ENCODE measurements at places on chromosomes 3 and 15.

- no peak for DNase-seq
Measured at GRCh38 chr15:35243758-35244157, 158.7 kb upstream of the NANOGP8 start.

DNA sequence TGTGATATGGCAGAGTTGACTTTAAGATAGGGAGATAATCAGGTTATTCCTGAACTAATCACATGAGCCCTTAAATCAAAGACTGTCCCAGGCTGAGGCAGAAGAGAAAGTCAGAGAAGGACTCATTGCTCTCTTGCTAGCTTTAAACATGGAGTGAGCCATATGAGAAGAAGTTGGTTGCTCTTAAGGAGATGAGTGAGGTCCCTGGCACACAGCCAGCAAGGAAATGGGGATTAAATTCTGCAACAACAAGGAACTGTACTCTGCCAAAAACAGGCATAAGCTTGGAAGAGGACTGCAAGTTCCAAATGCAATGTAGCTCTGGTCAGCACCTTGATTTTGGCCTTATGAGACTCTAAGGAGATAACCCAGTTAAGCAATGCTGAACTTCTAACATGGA lies 457.0 kb downstream of the PLOD2 start:
- no peak for DNase-seq

DNA sequence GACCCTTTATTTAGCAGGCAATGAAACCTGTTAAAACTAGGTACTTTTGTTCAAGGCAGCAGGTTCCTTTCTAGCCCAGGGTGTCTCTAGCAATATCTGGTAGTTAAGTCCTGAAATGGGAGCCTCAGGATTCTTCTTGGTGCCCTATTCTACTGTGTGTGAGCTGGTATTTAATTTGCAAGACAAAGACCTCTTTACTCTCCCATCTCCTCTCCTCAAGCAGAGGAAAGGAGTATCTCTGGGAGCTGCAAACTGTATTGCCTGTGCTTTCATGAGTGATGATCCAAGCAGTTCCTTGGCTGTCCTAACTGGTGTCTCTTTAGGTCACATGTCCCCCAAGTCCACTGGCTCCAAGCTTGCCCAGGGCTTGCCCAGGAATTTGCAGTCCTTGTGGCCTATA lies 188.2 kb downstream of the SI start:
- no peak for DNase-seq

DNA sequence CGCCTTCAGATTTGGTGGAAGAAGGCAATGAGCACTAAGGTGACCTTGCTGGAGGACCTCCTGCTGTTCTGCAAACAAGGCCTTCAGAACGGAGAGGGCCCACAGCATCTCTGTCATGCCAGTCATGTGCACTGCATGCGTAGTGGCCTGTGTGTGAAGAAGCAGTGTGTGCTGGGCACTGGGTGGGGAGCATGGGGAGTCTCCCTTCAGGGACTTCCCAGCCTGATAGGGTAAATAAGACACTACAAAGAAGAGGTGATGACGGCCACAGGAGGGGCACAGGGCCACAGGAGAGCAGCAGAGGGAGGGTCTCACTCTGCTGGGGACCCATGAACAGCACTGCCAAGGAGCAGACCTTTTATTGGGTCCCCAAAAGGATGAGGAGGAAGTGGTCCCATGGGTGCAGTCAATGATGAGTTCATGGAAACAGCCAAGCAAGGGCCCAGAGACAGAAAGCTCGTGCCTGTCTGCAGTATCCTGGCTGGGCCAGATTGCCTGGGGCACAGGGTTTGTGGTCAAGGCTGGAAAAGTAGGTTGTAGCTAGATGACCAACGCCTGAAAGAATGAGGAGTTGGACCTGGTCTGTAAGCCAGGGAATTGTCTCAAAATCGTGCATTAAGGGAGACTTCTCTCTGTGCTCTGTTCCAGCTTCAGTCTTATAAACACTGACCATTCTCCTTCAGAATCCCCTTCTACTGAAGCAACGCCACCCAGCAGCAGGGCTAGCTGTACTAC lies 67.8 kb upstream of the SEC61A1 start:
- DNase-seq = no peak

GRCh38 chr3:37862219-37862902 lies 681 bp downstream of the CTDSPL start:
- peak; percentile 48 for DNase-seq

DNA sequence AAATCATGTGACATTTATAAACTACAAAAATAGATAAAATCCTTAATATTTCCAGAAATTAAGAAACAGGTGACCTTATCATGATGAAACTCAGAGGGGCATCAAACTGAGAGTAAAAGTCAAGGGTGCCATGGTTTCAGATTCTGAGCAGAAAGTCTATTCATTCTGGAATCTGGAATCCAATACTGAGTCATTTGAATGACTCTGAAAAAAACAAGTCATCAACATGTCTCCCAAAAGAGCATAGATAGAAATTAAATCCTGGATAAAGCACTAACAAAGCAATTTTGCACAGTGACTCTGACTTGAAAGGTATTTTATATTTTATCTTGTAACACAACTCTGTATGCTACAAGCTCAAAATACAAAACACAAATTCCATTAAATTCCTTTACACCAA lies 23.4 kb downstream of the STAC start:
- DNase-seq = no peak

- no peak for DNase-seq
Measured at GRCh38 chr3:129295286-129295685, 16.6 kb downstream of the HMCES start.

DNA sequence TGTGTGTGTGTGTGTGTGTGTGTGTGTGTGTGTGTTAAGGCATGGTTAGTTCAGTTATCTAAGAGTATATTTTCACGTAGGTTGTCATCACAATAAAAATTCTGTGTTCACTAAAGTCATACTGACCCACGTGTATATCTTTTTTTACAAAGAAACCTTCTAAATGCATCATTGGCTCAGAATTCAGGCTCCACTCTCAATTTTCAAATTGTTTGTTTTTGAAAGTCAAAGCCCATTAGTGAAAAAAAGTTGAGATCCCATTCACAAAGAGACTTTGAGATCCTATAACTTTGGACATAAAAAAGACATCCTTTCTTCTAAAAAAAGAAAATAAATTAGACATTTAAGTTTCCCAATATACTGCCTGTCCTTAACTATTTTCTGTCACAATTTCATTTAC lies 59.3 kb downstream of the GBE1 start:
- DNase-seq = no peak

DNA sequence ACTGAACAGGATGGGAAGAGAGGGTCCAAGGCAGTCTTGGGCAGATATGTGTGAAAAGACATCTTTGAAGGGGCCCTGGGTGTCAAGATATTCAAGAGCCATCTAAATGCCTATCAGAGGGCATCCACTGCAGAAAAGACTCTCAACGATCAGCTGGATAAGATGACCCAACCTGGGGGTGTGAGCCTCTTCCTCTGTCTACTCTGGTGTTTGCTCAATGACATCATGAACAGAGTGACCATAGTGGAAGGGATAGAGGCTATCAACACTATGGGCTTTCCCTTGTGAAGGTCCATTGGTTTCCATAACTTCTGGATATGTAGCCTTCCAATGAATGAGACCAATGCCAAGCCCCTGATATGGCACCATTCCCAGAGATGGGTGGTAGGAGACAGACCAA lies 42.1 kb downstream of the FAH start:
- DNase-seq = no peak

DNA sequence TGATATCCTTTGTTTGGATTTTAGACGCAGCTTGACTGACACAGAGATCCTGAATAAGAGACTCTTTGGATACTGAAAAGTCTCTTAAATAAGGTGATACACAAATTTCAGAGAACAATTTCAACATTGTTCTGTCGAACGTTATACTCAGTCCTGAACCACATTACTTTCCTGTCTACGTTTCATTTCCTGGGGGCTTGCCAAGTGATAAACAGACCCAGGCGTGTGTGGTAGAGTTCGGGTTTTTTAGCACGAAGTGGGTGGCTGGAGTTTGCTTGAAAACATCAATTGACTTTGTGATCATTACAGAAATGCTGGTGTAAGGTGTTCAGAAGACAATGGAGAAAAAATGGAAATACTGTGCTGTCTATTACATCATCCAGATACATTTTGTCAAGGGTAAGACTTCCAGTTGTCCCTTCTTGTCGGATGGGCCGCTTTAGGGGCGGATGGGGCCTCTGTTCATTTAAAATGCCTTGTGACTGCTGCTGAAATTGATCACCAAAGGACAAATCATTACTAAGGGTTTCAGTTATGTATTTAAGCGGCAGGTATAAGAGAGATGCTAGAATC lies at the start of gene CD96:
CD96 (plus strand) TSS at position 287 of the 573 bp plus-strand sequence; CDS start at position 339, 52 bp downstream.
- peak; percentile 71 for DNase-seq

- DNase-seq = no peak
Measured at GRCh38 chr15:48076454-48076853, 44.3 kb upstream of the SLC24A5 start.

DNA sequence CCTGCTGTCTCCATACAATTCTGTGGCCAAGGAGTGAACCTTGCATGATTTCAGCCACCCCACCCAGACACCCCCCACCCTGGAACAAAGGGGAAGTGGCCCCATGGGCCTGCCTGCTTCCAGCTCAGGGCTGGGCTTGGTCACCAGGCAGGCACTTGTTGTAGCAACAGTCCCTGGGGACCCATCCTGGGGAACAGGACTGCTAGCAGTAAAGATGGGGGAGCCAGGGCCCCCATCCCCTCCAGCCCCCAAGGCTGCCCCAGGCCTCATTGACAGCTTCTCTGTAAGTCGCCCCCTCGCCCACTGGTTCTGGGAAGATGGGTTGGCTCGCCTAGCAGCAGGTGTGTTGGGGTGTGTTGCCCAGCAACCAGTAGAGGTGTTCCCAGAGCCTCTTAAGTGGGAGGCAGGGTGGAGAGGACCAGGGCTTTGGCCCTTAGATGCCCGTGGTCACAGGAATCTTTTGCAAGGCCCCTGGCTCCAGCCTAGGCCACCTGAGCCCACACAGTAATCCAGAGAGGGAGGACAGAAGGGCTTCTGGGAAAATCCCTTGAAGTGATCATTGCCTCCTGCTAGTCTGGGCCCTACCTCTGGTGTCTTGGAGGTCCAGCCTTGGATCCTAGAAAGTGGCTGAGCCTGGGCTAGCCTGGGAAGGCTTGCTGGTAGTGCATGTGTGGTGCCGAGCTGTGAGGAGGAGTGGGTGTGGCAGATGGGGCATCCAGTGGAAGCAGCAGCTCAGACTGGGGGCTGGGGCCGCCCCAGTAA lies 48.9 kb downstream of the CYP11A1 start:
- DNase-seq = no peak

DNA sequence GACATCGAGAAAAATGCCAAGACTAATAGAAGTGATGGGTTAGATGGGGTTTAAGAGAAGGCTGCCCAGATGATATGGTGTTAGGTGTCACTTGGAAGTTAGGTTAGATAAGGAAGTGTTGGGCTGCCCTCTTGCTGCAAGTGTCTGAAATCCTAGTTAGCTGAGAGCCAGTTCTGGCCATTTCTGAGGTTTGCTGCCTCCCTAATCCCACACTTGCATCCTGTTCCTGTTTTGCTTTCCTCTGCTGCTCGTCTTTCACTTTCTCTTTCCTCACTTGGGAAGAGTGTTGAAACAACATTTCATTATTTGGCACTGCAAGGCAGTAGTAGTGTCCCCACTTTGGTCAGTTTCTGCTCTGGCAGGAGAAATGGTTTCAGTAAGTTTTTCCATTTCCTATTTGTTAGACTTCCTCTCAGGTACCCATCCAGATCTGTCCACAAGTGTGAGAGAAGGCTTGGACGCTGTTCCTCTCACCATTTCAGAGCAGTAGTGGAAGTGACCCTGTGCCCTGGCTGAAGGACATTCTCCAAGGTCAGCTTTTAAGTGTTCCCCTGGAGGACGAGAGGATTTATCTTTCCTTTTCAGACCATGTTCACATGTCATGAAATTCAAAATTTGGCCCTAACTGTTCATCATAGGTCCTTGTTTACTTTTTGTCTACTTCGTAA lies 93.3 kb downstream of the ADAMTSL3 start:
- no peak for DNase-seq

- no peak for DNase-seq
Measured at GRCh38 chr3:171563298-171563697, 103.1 kb upstream of the TNIK start.

GRCh38 chr3:195823280-195823679 lies 11.6 kb upstream of the MUC4 start:
- DNase-seq = no peak

DNA sequence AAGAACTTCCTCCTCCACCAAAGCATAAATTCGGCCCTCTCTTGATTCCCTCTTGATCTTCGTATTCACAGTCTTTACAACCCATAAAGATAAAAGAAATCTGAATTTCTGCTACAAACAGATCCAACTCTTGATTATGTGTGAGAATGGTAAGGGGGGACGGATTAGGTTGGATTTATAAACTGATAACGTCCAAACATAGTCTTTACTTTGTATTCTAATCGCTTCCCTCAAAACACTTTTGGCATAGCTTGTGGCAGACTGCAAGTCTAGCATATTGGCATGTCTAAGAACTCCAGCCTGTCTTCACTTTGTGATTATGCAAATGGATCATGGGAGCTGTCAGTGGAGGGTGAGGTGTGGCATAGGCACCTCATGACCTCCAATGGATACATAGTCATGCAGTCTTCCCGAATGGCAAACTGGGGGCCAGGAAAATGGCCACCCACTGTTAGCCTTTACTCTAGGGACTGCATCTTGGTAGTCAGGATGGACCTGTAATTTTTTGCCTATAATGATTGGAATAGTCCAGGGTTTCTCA lies 24.3 kb upstream of the GPR171 start:
- DNase-seq = no peak

- no peak for DNase-seq
Measured at GRCh38 chr15:41926185-41927056, 32.6 kb upstream of the SPTBN5 start.
